ENCODE measurements at places on chromosomes 6 and 20.
A peak's percentile ranks its signal among the peaks of the same experiment; 100 is the strongest.

- peak; percentile 38 for DNase-seq
These were observed 35.3 kb downstream of the RALGAPA2 start for GRCh38 chr20:20677186-20677585.

DNA sequence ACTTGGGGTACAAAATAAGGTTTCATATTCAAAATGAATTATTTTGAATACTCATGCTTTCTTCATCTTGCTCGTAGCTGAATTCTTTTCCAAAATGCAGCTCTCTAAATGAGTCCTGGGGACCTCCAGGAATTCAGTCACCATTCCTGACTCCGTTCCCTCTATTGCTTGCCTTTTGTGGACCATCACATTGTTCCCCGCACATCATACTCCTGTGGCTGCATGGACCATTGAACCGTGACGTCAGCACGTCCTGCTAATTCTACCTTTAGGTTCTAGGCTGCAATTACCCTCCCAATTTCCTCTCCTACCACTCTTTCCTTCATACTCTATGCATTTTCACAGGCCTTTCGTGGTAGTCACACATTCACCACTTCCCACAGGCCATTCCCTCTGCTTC is 173.1 kb upstream of the ID4 start:
- no peak for DNase-seq

DNA sequence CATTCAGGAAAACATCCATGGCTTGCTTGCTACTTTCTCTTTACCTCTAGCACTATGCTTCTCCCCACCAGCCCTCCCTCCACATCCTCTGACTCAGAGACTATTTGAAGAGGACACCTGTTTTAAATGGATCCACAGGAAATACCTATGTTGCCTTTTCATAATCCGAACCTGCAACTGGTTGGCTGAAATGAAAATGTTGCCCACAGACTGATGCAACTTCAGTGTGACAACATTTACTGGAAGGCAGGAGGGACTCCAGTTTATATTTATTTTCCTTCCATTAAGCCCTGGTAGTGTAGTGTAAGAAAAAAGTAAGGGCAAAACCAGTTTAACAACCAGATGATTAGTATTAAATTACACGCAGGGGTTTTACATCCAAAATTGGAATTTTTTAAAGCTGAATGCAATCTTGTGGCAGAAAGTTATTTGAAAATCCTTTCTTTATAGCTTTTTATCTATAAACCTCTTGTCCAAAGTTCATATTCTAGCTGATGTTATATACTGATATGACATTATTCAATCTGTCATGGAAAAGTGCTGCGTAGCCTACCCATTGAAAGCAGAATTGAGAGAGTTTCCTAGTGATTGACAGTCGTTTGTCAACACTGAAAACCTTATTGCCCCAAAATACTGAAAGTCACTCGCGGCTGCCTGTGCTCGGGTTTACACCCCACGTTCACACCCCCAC is 881 bp upstream of the AIG1 start:
- DNase-seq: peak; percentile 96

- DNase-seq: peak; percentile 26
These were observed 313.9 kb downstream of the THBS2 start for GRCh38 chr6:168939796-168940195.

GRCh38 chr6:53202052-53202451 is 53.4 kb upstream of the GCM1 start:
- DNase-seq: no peak

GRCh38 chr6:87045521-87046075 is 49.3 kb downstream of the CGA start:
- DNase-seq: no peak

GRCh38 chr6:33164665-33165373 is 27.4 kb downstream of the COL11A2 start:
- no peak for DNase-seq

DNA sequence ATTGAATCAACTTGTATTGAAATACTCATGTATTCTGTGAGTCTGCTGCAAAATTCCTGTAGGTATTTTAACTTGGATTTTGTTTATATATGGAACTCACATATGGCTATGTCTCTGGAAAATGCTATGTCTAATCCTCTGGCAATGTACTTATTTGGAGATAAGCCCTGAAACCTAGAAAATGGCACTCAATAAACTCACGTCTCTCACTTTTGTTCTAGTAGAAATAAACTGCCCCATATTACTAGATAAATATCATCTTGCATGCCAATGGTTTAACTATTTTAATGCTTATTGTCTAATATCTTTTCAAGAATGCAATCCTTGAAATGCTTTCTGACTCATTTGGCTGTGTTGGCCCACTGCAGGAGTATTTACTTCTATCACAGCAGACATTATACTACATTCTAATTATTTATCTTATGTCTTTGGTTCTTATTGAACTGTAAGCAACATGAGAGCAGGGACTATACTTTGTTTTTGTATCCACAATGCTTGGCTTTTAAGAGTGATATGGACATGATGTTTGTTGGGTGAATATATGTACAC is 292.2 kb upstream of the RSPO3 start:
- DNase-seq: peak; percentile 10

- no peak for DNase-seq
These were observed 36.9 kb upstream of the NOL4L start for GRCh38 chr20:32621891-32622584.

GRCh38 chr20:53930651-53931504 is 139.5 kb downstream of the BCAS1 start:
- peak; percentile 87 for DNase-seq

- DNase-seq: no peak
These were observed 70.0 kb downstream of the PSMG4 start for GRCh38 chr6:3328796-3329195.

GRCh38 chr6:51472745-51473487 is 614.5 kb downstream of the PKHD1 start:
- peak; percentile 6 for DNase-seq

- peak; percentile 4 for DNase-seq
These were observed 161.7 kb downstream of the PAK5 start for GRCh38 chr20:9677100-9677623.

DNA sequence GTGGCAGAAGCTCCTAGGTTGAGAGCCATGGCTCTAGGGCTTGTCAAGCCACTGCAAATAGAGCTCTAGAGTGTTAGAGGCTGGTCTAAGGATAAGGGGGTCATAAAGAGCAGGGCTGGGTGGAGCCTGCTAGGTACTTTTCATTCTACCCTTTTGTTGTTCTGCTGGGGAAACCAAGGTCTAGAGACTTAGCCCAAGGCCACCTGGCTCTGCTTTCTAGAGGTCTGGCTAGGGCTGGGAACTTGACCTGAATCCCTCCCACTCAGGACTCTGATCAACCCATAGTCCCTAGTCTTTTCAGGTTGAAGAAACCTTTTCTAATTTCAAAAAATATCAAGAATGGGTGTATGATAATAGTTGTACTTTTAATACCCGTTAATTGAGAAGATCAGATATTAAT is 13.7 kb downstream of the CHMP4B start:
- DNase-seq: no peak

- no peak for DNase-seq
These were observed 45.2 kb downstream of the NUDT3 start for GRCh38 chr6:34347303-34347702.

- DNase-seq: no peak
These were observed 109.0 kb downstream of the KHDC1L start for GRCh38 chr6:73116330-73116729.

DNA sequence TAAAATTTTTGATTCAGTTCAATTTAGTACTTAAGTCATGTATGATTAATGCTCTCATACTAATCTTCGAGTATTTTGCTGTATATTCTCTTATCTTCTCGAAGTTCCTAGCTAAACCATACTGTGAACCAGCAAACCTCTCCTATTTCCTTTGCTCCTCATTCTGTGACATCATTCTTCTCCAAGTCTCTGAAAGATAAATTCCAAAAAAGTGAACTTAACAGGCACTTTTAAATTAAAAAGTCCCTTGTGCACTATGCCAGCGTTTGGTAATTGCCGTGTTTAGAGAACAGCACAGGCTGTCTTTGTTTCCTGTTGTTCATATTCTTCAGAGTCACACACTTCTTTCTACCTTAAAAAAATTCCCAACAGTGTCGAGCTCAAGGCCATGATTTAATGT is 188.4 kb upstream of the PHACTR1 start:
- peak; percentile 16 for DNase-seq

- DNase-seq: no peak
These were observed 85.2 kb downstream of the TOX2 start for GRCh38 chr20:43999848-44000247.

DNA sequence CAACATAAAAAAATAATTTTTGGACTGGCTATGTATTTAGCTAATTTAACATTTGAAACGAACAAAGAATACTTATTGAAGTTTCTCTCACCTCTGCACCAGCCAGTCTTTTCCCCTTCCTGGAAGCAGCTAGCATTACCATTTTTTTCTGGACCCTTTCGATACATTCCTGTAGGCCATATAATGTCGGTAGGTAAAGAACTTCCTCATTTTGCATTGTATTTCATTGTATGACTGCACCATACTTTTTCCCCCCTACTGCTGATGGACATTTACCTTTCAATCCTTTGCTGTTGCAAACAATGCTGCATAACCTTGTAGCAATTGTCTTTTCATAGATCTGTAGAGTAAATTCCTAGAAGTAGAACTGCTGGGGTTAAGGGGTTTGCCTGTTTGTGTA is 17.6 kb downstream of the CBFA2T2 start:
- DNase-seq: no peak
